ENCODE measurements at places on chromosomes 12 and 14.

GRCh38 chr14:51396222-51396815 is 156.3 kb downstream of the TMX1 start:
- DNase-seq = no peak

DNA sequence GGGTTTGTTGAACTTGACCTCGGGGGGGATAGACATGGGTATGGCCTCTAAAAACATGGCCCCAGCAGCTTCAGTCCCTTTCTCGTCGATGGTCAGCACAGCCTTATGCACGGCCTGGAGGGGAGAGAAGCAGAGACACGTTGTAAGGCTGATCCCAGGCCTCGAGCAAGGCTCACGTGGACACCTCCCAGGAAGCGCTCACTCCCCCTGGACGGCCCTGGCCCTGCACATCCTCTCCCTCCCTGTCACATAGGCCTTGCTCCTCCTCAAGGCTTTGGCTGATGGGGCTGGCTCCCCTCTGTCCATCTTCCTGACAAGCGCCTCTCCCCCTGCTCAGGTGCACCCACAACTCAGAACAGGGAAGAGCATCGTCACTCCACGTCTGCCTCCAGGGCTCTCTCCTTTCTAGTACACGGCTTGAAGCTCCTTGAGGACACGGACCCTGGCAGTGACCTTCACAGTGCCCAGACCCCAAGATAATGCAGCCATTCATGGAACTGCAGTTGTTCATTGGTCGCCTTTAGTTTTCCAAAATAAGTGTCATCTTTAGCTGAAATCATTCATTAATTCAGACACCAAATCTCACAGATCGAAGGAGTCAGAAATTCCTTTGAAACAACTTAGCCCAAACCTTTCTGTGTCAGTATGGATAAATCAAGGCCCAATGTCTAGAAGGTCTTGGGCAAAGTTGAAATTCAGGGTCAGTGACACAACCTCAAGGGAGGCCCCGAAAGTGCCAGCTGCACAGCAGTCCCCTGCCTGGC is 9.7 kb downstream of the SERPINA1 start:
- DNase-seq = no peak

DNA sequence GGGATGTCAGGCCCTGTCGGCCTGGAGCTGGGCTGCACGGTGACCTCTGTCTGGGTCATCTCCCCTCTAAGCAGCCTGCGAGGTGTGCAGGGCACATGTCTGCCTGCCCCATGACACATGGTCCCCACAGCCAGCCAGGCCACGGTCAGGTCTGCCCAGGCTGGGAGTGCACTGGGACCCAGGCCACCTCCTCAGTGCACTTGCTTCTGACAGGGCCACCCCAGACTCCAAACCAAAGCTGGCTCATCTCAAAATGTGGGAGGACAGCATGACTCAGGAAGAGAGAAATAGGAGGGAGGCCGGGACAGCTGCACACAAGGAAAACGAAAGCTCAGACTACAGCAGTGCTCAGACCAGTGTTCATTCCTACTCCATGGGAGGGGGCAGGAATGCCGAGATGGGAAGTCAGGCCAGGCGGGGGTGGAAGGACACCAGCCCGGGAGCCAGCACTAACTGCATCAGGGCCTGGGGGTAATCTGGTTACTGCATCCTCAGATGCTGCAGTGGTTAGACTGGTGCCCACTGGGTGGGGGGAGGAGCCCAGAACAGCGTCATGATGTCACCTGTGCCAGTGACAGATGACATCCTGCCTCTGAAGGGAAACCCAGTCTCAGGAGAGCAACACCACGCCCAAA is 4.0 kb downstream of the P2RX2 start:
- DNase-seq = no peak

GRCh38 chr14:73762375-73762822 is 48.2 kb upstream of the PNMA1 start:
- DNase-seq = no peak

DNA sequence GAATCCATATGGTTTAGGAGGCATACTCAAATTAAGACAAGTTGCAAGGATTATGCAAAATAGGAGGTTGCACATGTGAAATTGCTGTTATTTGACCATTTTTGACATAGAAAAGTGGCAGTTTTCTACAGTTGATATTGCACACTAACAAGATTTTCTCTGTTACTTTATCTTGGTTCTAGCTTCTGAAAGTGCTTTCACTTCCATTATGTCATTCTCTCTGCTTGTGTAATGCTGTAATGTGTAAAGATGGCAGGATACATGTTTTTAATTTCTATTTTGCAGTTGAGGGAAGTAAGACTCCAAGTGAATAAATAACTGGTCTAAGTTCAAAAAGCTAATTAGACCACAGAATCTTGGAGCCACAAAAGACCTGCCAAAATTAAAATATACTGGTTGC is 60.6 kb downstream of the MYRFL start:
- DNase-seq = no peak

DNA sequence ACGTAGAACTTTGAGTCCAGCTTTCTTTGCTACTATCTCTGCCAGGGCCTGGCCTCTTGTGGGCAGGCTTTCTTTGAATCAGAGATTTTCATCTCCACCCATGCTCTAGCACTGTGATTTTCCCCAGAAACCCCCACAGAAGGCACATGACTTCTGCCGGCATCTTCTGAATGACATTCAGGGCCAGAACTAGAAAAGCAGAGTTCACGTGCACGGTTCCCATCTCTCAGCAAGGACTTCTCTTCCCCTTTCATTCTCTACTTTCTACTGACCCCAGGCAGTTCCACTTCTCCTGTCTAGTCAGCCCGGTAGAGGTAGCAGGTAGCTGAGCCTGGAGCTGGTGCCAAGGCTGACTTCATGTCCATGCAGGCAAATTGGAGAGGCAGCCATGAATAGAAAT is 26.9 kb downstream of the BATF start:
- no peak for DNase-seq
